ENCODE measurements at places on chromosomes 6 and 20.

- no peak for DNase-seq
Observed at GRCh38 chr6:170011204-170012036, 260.0 kb downstream of the ERMARD start.

GRCh38 chr6:168469521-168469920 is 28.5 kb downstream of the SMOC2 start:
- DNase-seq = no peak

- no peak for DNase-seq
Observed at GRCh38 chr6:118787724-118788423, 106.1 kb upstream of the ASF1A start.

GRCh38 chr20:2837221-2837960 is 3.1 kb downstream of the PCED1A start:
- no peak for DNase-seq

GRCh38 chr20:33437141-33437911 is 6.2 kb downstream of the SNTA1 start:
- DNase-seq = no peak

DNA sequence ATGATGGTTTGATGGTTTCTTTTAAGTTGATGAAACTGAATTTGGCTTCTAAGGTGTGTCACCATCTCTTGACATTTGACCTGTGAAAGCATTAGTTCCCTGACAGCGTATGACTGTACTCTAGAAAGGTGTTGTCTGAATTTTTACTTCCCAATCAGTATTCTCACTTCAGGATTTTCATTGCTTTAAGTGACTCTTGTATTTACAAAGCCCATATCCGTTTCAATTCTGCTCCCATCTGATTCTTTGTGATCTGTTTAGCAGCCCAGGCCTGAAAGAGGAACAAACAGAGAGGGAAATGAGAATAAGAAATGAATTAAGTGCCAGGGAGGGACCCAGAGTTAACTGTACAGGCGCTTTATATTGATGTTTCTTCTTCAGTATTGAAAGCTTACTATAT is 73.7 kb downstream of the FARS2 start:
- no peak for DNase-seq

DNA sequence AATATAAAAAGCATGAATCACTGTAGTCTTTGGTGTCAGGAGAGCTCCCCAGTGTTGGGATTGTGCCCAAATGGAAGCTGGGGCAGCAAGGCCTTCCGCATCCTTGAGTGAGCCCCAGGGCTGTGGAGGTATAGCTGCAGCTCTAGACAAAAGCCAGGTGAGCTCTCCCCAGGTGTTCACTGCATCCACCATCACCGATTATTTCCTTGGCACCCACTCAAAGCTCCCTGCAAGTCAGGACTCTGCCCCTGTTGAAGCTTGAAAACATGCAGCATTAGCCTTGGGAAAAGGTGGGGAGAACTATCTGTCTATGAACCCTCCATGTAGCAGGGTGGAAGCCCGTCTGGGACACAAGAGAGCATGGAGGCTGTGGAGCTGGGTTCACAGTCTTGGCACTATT is 228.8 kb downstream of the BMP7 start:
- DNase-seq = no peak

DNA sequence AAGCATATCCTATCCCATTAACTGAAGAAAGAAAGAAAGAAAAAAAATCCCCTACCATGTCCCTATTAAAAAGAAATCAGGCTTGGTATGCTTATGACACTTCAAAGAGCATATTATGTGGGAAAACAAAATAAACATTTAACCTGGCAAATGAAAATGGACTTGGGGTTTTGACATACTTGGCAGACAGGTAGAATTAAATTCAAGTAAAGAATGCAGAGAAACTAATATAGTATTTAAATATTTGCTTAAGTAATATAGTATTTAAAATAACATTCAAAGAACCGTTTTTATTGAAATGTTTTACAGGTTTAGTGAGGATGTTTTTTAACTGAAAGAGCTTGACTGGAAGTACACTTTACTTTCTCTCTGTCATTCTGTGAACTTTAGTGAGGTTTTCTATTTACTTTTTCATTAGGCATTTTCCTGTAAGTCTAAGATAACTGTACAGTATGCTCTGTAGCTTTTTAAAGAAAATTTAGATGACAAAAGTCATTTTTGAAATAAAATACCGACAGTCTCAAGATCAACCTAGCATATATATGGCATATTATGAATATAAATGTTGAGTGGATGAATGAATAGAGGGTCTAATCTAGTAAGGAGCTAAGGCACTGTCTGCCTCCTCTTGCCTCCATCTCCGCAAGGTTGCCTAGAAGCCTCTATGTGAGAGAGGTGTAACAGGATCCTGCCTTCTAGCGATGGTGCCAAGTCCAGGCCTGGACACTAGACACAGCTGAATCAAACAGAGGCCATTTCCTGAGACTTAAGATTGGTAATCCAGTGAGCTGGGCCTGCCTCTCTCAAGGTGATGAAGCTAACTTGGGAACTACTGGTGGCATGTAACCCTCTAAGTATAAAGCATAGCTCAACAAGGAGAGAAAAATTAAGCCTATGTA is 344.4 kb upstream of the RUNX2 start:
- DNase-seq = no peak

DNA sequence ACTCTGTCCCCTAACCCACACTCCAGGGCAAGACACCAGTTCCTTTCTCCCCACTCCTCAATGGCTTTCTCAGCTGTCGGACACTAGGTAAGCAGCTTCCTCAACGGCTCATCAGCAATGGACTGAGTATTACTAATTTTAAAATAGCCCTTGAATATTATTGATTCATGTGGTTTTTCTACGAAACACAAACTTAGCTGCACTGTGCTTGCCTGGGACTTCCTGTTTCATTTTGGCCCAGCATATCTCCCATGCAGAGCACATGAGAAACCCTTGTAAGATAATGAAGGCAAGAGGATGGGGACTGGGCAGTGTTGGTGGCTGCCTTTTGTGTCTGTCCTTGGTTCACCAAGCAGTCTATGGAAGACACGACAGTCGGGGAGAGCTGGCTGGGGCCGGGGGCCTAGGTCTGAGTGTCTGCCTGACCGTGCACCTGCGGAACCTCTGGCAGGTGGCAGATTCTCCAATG is 48.9 kb downstream of the RNASET2 start:
- DNase-seq = no peak

DNA sequence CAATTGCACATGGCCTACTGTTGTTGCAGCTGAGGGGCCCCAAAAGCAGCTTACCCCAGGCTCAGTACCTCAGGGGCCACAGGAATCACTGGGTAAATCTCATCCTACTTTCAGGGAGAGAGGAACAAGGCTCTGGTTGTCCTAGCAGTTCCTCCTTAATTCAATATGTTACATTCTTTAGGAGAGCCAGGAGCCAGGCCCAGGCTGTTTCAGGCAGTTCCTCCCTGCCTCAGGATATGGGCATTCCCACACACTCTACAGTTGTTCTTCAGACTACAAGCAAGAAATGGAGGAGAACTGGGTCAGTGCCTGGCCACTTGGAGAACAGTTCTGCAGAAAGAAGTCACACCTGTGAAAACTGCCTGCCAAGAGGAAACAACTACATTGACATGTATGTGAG is 9.6 kb upstream of the BTN3A2 start:
- DNase-seq = no peak

DNA sequence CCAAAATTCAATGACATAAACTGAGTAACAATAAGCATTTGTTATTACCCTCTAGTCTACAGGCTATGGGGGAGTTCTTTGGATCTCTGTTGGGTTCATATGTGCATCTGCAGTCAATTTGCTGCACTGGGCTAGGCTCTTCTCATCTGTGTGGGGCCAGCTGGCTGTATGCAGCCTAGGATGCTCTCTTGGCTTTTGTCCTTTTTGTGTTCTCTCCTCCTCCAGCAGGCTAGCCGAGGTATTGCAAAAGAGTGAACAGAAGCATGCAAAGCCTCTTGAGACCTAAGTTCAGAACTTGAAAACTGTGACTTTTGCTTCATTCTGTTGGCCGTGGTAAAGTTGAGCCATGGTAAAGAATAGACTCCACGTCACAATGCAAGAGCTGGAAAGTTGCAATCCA is 62.8 kb upstream of the FOXO3 start:
- DNase-seq = peak; percentile 49

DNA sequence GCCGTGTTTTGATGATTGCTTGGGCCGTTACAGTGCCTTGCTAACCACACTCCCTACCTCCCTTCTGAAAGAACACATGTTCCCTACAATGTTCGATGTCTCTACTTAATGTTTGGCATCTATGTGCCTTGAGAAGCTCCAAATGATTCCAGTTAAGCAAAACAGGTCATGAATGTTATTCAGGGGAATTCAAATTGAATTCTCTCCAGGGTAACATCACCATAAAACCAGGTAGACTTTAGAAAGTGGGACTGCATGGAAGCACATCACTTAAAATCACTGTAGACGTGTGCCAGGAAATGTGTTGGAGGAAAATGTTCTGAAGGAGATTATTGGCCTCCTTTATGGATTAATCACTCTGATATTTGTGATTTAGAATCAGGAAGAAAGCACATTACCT is 128.1 kb downstream of the ADAT2 start:
- no peak for DNase-seq

- no peak for DNase-seq
Observed at GRCh38 chr6:157867155-157867559, 44.1 kb downstream of the SNX9 start.

GRCh38 chr6:106163966-106164877 is 78.1 kb downstream of the PRDM1 start:
- no peak for DNase-seq

GRCh38 chr20:52922436-52922835 is 49.7 kb upstream of the TSHZ2 start:
- DNase-seq = no peak

- DNase-seq = no peak
Observed at GRCh38 chr6:147033267-147033666, 170.9 kb upstream of the STXBP5 start.

GRCh38 chr6:147744012-147744411 is 235.5 kb downstream of the SAMD5 start:
- DNase-seq = no peak

- no peak for DNase-seq
Observed at GRCh38 chr6:100121854-100122609, 128.0 kb upstream of the MCHR2 start.

DNA sequence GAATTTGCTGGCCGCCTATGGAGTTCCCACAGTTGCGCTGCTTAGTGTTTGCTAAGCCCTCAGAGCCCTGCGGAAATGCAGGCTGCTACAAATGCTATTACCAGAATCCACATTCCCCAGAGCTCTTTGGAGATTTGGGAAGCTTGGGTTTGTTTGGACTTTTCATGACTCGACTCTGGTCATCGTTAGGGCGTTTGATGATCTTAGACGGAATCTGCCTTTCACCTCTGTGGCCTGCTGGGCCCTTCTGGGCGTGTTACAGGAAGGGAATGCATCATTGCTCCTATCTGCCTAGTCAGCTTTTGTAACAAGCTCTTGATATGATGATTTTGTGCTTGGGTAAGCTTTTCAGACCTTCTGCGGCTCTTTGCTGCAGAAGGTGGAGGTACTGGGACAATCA is 50.8 kb downstream of the EYA2 start:
- no peak for DNase-seq

DNA sequence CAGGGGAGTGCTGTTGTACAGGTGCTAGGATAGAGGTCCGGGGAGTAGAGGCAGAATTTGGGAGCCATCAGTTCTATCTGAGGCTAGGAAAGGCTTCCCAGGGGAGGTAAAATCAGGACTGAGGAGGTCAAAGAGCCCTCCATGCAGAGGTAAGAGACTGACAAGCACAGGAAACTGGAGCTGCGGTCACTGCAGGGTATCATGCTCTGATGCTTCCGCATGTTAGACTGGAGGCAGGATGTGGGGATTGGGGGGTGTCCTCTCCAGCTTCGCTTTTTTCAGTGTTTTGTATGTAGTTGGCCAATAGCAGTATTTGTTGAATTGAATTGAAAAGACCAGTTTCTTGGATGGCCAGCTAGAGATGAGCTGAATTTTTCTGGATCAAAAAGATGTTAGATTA is 87.8 kb downstream of the SLC22A3 start:
- no peak for DNase-seq

GRCh38 chr6:54264581-54265272 is 43.5 kb upstream of the TINAG start:
- no peak for DNase-seq

GRCh38 chr6:456887-457286 is 65.3 kb downstream of the IRF4 start:
- no peak for DNase-seq

DNA sequence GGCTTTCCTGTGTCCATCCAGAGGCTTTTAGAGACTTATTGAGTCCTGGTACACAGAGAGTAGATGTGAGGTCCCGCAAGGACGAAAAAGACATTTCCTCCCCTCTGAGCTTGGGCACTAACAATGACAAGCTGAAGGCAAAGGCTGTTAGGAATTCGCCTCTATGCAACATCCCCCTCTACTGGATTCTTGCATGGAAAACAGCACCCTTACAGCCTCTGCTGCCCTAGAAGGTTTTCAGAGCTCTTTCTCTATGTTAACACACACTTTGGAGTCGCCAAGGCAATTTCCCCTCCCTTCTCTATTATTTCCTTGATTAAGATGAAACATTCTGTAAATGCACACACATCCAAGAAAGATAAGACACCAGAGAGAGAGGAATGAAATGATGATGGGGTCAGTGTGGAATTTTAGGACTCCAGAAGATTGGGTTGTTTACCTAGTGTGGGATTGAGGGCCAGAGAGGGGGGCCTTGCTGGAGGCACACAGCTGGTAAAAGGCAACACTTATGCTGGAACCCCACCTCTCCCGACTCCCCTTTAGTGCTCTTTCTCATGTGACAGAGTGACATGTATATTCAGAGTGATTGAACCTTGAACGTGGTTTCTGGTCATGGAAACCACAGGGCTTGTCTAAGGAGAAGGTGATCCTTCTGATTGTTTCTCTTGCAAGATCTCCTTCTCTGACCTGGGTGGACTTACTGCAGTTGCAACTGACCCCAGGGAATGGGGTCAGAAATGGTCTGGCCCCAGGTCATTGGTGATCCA is 300.7 kb downstream of the CLIC5 start:
- peak; percentile 32 for DNase-seq

DNA sequence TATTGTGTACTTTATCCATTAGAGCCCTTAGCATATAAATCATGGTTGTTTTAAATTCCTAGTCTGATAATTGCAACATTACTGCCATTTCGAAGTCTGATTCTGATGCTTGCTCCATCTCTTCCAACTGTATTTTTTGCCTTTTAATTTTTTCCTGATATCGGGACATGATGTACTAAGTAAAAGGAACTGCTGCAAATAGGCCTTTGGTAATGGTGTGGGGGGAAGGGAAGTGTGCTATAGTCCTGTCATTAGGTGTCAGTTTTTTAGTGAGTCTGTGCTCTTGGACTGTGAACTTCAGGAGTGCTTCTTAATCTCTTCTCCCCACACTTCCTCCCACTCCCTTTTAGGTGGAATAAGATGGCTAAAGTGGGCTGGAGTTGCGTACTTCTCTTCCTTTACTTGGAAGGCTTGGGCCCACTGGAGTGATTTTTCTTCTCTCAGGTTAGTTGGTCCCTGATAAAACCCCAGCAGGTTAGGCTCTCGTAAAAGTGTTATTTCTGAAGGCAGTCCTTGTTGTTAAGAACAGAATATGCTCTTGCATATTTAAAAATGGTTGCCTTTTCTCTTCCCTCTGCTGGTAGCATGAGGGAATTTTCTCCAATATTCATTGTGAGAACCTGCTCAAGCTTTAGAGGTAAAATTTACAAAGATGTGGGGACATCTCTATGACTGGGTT is 18.1 kb downstream of the STXBP5 start:
- no peak for DNase-seq
